ENCODE measurements at places on chromosomes 3 and 15.

DNA sequence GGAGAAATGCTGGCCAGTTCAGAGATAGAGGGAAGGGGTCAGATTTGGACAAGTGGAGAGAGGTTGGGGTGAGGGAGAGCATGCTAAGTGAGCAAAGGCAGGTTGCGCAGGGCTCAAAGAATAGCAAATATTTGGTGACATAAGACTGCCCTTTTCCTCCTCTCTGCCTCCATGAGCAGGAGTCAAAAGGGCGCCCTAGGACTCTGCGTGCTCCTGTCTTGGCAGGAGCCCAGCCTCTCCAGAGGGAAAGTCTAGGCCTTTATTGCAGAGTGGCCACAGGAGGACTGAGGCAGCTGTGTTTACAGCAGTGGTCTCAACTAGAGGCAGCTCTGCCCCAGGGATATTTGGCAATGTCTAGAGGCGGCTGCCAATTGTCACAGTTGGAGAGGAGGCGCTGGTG, 165.6 kb downstream of the FAM43A start:
- DNase-seq = no peak

GRCh38 chr15:82294061-82294690, 31.6 kb downstream of the SAXO2 start:
- DNase-seq = no peak

- DNase-seq = no peak
Measured at GRCh38 chr3:17195192-17195611, 310.4 kb downstream of the PLCL2 start.

DNA sequence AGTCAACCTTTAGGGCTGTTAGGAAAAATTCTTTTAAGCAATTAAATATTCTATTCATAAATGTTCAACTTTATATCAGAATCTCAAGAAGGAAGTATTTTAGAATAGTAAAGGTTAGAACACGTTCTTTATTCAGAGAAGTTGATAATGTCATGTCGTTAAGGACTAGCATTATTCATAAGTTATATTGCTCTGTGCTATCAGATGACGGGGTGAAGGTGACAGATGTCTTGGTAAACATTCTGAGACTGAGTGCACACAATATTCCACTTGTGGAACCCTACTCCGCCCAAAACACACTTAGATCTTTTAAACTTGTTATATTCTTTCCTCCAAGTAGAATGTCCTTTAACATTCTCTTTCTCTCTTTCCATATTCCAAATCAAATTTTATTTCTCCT, 7.9 kb downstream of the AP4E1 start:
- DNase-seq = no peak

DNA sequence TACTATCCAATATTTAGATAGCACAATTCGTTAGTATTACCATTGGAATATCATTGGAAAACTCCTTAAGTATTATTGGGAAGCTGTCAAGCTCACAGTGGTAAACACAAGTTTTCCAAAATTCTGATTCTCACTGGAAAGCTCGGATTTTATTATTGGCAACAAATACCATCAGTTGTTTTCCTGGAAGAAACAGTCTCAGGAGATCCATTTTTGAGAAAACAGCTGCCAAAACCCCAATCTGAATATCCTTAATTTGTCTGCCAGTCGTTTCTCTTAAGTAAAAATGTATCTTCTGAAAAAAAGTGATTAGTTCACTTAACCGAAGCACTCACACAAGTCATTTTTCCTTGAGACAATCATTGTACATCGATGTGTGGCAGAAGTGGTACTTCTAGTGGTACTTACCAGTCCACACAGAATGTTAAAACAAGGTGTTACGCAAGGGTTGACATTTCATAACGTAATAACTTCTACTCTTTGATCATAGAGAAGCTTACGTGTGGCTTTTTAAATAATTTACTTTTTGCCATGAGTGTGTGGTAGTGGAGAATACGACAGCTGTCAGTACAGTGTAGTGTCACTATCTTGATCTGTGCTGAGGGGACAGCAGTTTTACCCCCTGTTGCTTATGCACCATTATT, 74.9 kb downstream of the FAM43A start:
- no peak for DNase-seq

GRCh38 chr3:125440970-125441369, 65.8 kb upstream of the ZNF148 start:
- no peak for DNase-seq

DNA sequence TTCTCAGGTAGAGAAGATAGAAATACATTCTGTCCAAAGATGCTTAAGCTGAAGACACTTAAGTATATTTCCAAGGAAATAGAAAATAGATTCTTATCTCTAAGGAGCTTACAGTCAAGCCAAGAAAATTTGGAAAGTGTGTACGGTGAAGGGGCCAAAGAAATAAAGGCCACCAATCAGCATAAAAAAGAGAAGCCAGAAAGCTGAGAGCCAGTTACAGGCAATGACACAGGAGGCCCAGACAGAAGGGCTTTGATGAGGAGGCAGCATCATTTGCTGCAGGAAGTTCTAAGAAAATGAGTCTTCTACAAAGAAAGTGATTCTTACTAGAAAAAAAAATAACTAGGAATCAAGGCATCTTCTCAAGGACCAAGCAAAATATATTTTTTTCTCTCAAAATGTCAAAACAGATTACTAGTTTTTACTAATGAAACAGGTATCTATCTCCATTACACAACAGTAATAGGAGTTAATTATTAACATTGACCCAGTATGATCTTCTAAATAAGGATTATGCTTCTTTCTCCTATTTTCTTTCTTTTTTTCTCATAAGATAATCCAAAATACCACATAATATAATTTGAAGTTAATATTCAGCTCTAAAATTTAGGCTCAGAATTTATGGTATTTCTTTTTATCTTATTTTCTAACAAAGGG, 82.1 kb upstream of the PHLDB2 start:
- no peak for DNase-seq

- DNase-seq = no peak
Measured at GRCh38 chr3:177565981-177566380, 368.7 kb upstream of the TBL1XR1 start.

GRCh38 chr3:151708868-151709267, 24.9 kb upstream of the AADACL2 start:
- DNase-seq = no peak

GRCh38 chr3:21505711-21506460, 245.1 kb downstream of the ZNF385D start:
- DNase-seq = no peak

DNA sequence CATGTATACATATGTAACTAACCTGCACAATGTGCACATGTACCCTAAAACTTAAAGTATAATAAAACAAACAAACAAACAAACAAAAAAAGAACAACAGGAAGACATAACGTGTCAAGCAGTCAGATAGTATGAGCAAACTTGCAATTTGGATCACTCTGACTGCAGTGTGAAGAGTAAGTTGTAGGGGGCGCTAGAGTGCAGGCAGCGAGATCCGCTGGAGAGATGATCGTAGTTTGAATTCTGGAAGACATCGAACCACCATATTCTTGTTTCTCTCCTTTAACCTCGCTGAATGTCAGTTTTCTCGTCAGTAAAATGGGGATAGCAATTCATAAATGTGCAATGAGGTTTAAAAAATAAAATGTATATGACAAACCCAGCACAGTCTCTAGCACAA, 165.2 kb upstream of the LMCD1 start:
- DNase-seq = no peak

DNA sequence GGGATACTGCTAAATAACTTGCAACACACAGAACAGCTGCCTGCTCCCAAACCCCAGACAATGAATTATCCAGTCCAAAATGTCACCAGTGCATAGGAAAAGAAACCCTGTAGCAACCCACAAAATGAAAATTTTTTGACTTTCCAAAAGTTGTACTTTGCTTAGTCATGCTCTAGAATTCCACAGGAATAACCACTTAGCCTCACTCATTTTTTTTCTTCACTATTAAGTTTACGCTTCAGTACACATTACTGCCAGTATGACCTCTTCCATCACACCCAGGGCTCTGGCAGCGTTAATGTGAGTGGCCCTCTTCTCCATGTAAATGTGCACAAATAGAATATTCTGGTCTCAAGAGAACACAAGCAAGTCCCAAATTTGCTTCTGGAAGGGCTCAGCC, 259.8 kb downstream of the MAGI1 start:
- peak; percentile 79 for DNase-seq

DNA sequence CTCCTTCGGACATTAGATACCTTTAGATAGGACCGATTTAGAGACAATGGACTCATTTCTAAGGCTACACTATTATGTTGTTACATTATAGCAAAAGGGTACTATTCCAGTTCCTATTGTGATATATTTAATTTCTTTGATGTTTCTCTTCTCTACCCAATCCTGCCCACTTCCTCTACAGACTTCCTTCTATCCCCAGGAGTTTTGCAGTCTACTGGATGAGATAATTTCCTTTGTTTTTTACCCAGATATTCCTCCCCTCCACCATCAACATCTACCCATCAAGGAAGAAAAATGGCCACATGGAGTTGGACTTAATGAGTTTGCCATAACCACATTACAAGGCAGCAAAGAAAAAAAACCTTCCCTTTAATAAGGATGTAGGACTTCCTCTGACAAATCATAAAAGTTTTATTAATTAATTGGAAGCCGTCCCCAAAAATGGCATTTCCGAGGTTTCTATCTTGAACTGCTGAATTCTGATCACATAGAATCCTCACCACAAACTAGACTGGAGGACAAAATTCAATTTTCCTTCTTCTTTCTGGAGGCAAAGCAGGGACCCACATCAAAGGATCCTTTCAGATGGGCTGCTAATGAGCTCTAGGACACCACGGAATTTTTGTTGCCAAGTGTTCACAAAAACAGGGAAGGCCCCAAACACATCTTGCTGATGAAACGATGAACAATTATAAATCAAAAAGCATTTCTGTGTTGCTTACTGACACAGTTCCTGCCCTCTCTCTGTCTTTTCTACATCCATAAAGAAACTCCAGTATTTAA, 33.4 kb downstream of the FRMD4B start:
- no peak for DNase-seq

DNA sequence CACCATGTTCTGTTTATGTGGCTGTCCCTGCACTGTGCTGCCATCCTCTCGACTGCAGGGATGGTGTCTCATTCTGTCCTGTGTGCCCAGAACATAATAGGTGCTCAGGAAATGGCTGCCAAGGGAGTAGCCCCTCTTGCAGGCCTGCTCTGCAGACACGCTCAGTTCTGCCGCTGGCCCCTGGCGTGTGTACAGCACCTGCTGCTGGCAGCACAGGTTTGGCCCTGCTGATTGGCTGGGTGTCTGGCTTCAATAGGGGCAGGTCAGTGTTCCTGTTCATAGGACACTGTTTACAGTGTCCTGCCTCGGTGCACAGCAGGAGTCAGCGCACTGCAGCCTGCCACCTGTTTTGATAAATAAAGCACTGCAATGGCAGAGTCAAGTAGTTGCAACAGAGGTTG, 146.9 kb downstream of the DNAJB8 start:
- peak; percentile 79 for DNase-seq

DNA sequence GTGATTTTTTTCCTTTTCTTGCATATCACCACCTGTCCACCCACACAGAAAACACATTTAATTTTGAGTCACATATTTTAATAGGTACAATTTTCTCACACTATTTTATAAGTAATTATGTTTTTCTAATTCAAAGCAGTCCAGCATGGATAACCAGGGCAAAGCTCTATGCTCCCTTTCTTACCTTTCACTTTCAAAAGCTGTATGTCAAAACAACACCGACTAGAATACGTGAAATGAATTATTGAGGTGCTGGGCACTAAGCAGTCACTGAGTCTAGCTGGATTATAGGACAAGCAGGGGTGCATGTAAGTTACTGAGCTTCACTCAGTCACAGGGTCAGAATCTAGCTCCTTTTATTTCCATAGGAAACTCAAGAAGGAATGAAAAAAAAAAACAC, 60.6 kb downstream of the LSAMP start:
- DNase-seq = no peak

GRCh38 chr15:92813485-92813884, 86.6 kb upstream of the CHD2 start:
- DNase-seq = no peak

Measured in kidney (tissue), 22 donors.